ENCODE measurements at places on chromosomes 4 and X.

- DNase-seq = no peak
Observed at GRCh38 chr4:156182269-156182668, 228.6 kb upstream of the CTSO start.

DNA sequence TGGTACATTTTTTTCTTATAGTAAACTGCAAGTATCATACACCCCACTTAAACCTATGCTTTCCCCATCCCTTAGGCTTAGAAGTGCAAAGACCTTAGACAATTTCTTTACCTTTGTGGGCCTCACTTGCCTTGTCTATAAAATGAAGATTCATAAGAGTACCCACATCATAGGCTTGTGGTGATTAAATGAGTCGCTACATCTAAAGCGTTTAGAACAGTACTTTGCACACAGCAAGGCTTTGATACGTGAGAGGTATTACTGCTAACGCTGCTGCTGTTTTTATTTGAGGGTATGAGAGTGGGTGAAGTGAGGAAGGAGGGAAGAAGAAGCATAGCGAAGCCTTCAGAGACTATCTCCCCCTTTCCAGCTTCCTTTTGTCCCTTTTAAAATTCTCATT, 87.8 kb upstream of the RPS6KA3 start:
- DNase-seq = no peak

- DNase-seq = no peak
Observed at GRCh38 chr4:62070291-62070852, 870.2 kb downstream of the ADGRL3 start.

DNA sequence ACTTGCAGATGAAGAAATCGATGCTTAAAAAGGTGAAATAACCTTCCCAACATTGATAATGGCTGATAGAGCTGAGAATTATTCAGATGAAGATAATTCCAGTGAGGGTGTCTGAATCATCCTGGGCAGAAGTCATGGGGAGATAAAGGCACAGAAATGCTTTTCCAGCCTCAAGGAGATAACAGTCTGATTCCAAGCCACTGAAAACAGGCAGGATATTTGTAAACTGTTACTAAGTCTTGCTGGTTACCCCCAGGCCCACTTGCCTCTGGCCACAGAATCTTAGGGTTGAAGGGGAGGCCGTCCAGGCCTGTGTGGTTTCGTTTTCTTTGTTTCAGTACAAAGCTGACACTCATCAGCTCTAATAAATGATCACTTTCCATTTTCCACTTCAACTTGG, 158.5 kb downstream of the SH3KBP1 start:
- no peak for DNase-seq

GRCh38 chrX:151359931-151360871, 36.8 kb upstream of the VMA21 start:
- DNase-seq = peak; percentile 47

GRCh38 chrX:102650903-102651241, 411 bp upstream of the GPRASP1 start:
- no peak for DNase-seq

DNA sequence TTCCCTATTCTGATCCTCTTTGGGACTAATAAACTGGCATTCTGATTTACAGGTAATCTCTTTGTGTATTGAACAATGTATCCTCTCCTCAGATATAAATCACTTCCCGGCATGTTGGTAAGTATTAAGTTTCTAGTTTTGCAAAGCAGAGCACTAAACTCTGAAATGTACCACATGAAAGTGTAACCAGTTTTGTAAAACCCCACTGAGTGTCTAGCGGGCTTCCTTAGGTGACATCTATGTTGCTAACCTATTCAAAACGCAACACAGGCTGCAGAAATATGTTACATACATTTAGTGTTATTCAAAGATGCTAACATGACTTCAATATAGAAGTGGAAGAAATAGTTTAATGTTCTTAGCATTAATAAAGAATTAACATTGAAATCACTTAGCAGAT, 25.2 kb downstream of the DNAJB14 start:
- no peak for DNase-seq

- DNase-seq = no peak
Observed at GRCh38 chrX:25344161-25344936, 328.6 kb upstream of the ARX start.

GRCh38 chr4:64903986-64904385, 494.7 kb upstream of the TECRL start:
- no peak for DNase-seq

DNA sequence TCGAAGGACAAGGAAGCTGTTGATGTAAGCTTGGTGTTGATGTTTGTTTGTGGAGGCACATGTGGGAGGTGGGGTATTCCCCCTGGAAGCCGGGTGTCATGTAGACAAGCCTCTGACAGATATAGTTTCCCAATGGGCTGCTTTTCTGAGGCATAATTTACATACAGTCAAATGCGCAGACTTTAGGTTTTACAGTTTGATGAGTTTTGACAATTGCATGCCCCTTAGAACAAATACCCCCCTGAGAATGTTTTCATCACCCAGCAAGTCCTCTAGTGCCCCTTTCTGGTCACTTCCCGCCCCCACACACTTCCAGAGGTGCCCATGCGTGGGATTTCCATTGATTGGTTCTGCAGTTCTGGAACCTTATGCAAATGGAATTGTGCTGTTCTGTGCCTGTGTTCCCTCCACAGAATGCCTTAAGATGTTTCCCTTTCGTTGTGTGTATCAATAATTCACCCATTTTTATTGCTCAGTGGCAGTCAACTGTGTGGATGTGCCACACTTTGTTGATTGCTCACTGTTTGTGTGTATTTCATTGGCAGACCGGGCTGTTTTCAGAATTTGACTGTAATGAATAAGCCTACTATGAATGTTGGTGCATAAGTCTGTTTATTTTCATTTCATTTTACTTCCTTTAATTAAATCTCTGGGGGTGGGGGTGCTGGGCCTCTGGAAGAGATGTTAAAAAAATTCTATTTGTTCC, 8.5 kb downstream of the EVC start:
- no peak for DNase-seq

- DNase-seq = no peak
Observed at GRCh38 chr4:8540586-8540985, 39.6 kb upstream of the GPR78 start.

DNA sequence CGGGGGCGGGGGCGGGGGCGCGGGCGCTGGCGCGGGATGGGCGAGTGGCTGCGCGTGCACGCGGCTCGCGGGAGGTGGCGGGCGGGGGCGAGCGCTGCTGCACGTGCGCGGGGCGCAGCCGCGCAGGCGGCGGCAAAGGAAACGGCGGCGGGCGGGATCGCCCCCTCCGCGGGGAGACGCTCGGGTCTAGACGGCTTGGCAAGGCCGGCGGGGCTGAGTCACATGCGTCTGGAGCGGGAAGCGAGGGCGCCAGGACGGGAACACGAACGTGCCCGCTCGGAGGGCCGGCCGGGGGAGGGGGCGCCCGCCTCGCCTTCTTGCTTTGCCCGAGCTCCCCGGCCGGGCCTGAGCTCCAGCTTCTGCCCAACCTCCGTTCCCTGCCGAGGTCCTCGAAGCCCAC, 4.3 kb upstream of the HAUS7 start:
- peak; percentile 82 for DNase-seq

DNA sequence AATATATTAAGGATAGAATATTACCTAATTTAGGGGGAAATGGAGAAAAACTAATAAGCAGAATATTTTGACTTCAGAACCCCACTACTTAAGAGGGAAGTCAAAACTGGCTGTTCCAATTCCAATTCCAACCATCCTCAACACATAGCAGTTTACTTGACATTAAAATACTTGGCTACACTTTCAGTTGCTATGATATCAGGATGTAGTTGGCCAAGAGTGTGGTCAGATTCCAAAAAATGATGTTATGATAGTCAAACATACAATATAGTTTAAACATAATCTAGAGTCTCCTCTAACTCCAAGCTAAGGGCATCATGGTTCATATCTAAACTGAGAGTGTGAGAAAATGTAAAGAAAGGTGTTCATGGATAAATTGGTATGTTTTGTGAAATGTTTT, 16.5 kb upstream of the SMIM14 start:
- DNase-seq = no peak

DNA sequence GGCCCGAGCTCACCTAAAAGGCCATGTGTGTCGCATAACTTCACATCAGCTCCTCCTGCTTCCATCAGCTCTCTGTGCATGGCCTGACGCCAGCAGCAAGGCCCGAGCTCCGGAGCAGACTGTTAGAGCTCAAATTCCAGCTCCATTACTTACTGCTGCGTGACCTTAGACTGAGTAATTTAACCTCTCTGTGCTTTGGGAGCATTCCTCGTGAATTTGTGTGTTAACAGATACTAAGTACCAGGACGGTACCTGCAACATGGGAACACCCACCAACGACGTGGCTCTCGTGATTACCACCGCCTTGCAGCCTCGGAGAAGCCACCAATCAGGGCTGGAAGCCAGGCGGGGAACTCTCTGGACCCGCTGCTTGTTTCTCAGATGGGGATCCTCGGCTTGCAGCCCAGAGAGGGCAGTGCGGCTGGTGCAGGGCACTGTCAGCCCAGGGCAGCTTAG, 12.9 kb downstream of the LETM1 start:
- DNase-seq = no peak

GRCh38 chr4:124386163-124386562, 326.4 kb downstream of the ANKRD50 start:
- no peak for DNase-seq

GRCh38 chrX:8453611-8454010, 11.0 kb upstream of the VCX3B start:
- DNase-seq = no peak

- DNase-seq = no peak
Observed at GRCh38 chr4:85637778-85638177, 162.8 kb downstream of the ARHGAP24 start.

DNA sequence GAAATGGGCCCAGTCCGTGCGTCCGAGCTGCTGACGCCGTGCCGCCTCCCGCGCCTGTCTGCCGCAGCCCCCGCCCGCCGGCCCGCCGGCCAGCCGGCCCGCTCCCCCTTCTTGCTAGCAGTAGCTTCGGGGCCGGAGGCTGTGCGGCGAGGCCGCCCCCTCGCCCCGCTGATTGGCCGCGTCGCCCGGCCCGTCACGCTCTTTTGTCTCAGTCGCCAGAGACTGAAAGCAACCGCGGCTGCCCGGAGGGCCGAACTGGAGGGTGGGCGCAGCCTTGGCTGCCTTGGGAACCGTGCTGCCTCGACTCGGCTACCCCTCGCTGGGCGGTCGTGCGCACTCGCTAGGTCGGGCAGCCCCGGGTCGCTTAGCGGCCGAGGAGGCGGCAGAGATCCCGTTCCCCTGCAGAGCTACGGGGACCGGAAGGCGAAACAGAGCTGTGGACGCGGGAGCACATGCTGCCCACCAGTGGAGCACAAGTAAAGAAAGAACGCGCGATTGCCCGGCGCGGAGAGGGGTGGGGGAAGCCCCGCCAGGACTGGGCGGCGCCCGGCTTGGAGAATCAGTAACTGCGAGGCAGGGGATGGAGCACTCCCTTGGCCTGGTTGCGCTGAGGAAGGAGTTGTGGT, at the start of gene ZCCHC18:
ZCCHC18 (plus strand) TSS at position 198 of the 626 bp plus-strand sequence. CDS start 1,589 bp downstream, outside the sequence.
- peak; percentile 74 for DNase-seq

DNA sequence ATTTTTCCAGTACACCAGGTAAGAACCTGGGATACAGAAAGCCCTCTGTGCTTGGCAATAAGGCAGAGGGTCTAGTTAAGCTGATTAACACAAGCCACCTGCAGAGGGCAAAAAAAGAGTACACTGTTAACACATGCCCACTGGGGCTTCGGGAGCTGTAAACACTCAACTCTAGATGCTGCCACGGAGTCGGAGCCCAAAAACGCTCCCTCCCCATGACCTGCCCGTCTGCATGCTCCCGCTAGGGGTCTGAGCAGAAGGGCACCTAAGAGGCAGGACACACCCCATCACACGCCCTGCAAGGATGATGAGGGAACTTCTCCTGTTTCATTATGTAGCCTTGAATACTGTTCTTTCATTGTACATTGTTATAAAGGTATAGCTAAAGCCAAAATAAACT, 715.6 kb upstream of the AADAT start:
- no peak for DNase-seq

DNA sequence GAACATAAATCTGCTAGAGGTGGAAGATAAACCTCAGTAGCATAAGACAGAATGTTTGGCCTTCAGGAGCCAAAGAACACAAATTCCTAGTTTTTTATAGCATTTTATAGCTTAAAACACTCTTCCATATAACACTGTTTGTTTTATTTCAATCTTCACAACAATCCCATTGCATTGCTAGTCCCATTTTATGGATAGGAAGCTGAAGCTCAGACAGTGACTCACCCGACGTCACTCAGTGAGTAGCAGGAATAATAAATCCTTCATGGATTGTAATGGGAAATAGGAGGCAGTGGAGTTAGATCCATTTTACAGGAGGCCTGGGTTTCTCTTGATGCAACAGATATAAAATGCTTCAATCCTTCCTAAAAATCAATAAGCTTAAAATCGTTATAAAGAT, 217.5 kb downstream of the RAB28 start:
- no peak for DNase-seq

DNA sequence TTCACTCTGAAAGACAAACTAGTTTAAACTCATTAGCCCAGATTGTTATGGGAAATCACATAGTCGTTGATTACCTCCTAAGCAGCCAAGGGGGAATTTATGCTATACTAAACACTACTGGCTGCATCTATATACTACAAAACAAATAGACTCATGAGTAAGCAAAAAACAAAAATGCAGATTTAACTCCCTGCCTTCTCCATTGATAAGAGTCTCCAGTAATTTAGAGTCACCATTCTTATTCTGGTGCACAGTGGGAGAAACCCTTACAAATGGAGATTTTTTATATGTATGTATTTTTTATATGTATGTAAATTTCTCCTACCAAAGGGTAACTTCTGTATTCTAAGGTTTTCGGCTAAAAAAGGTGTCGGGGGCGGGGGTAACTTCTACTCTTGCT, 126.6 kb downstream of the PLS3 start:
- DNase-seq = no peak

GRCh38 chr4:6761649-6762615, 20.6 kb upstream of the KIAA0232 start:
- DNase-seq = no peak

GRCh38 chrX:65601530-65602220, 65.8 kb upstream of the MSN start:
- peak; percentile 60 for DNase-seq

DNA sequence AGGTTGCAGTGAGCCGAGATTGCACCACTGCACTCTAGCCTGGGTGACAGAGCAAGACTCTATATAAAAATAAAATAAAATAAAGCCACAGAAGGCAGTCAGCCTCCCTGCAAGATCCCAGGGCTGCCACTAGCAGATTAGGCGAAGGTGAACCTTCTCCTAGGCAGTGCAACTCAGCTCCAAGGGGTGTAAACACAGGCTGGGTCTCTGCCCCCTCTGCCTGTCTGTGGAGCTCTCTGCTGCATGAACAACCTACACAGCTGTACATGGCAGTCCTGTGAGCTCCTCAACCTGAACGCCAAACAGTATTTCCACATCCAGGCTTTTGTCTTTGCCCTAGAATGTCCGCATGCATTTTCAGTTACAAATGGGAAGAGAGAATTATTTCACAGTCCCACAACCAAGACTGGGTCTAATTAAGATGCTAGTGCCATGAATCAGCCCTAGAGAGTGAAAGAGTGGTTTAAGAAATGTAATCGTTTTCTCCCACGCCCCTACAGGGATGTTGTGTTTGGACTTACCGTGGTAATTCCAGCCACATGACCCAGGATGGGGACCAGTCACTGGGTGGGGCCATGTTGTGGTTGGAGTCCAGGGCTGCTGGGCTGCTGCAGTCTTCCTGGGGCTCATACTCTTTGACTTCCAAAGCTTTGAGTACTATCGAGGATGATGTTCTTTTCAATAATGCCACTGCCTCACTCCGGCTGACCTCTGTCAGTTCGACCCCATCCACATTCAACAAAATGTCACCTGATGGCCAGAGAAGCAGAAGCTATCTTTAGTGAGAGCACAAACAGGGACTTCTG, 99.0 kb downstream of the FIP1L1 start:
- DNase-seq = no peak

- DNase-seq = no peak
Observed at GRCh38 chr4:120406960-120407359, 340.3 kb upstream of the MAD2L1 start.
